Small intestine (tissue), 16 donors: ENCODE measurements at places on chromosomes 2 and 18. TPM values are rescaled to one million over a fixed set of nuclear protein-coding genes. Genes with fewer than 3 reads are reported as not detected.
A peak's percentile ranks its signal among the peaks of the same experiment; 100 is the strongest.

RNU2-63P gene
- not detected for polyA plus RNA-seq

GRCh38 chr2:24466871-24467870 lies 23.9 kb upstream of the NCOA1 start:
- H3K27ac ChIP-seq: peak overlapping the region; percentile 65
- no peaks in the 10 kb centered on the region for H3K36me3 ChIP-seq
- peak; percentile 80 for DNase-seq
- no peak overlapping the region for H3K4me3 ChIP-seq
- H3K4me1 ChIP-seq: peaks cover 2% of the 10 kb centered on the region

C2orf78 gene
- not detected for polyA plus RNA-seq

DNA sequence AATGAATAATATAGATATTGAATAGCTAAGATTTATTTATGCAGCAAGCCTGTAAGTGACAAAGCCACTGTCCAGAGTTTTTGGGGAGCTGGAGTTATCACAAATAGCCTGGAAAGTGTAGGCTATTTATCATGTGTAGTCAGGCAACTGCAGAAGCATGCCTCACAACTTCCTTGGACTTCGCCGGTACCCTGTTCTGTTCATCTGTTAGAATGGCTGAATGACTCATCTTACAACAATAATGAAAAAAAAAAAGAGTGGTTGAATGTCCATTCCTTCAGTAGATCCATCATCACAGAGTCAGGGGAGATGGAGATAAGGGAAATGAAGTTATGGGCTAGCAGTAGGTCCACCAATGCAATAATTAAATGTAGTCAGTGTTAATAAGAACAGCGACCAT lies 24.0 kb upstream of the ATP5MC3 start:
- no peak overlapping the region for H3K4me3 ChIP-seq
- H3K4me1 ChIP-seq: no peaks in the 10 kb centered on the region
- DNase-seq: no peak
- no peak overlapping the region for H3K27ac ChIP-seq
- no peaks in the 10 kb centered on the region for H3K36me3 ChIP-seq
- H3K27me3 ChIP-seq: no peaks in the 10 kb centered on the region

DNA sequence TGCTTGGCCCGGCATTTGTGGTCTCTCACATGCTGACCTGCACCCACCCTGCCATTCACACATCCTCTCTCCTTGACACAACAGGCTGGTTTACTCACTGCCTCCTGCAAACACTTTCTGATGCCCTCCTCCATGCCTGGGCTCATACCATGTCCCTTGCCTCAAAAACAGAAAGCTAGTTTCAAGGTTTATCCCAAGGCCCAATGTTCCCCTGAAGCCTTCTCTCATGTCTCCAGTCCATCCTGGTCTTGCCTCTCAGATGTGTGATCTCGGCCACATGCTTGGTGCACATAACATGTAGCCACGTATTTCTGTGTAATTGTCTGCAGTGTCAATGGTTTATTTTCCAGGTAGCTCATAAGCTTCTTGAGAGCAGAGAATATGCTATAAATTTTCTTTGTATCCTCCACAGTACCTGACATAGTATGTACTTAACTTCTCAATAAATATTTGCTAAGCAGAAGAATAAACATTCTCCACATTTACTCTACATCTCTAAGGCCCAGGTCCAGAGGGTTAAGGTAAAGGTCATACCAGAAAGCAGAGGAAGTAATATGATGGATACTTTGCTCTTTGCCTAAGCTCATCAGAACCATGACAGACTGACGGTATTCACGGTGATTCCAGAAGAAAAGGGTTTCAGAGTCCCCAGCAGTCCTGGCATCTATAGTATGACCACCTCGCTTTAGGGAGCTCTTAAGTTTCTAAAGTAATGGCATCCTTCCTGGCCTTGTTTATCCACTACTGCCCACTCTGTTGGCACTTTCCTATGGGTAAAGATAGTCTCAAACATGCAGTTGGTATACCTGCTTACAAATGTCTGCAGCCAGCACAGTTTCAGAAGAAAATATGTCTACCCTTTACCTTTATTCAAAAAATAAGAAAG lies 163.4 kb upstream of the ZFP36L2 start:
- no peak overlapping the region for H3K27ac ChIP-seq
- DNase-seq: no peak
- H3K4me3 ChIP-seq: no peak overlapping the region
- H3K27me3 ChIP-seq: no peaks in the 10 kb centered on the region
- no peaks in the 10 kb centered on the region for H3K36me3 ChIP-seq
